ENCODE measurements at places on chromosomes 5 and 9. TPM values are rescaled to one million over a fixed set of nuclear protein-coding genes. Genes with fewer than 3 reads are reported as not detected.

CAPSL gene
- not detected for total RNA-seq

IL4 gene
- not detected for total RNA-seq

- DNase-seq = no peak
Observed at GRCh38 chr9:77714077-77714549, 66.0 kb upstream of the GNA14 start.

DNA sequence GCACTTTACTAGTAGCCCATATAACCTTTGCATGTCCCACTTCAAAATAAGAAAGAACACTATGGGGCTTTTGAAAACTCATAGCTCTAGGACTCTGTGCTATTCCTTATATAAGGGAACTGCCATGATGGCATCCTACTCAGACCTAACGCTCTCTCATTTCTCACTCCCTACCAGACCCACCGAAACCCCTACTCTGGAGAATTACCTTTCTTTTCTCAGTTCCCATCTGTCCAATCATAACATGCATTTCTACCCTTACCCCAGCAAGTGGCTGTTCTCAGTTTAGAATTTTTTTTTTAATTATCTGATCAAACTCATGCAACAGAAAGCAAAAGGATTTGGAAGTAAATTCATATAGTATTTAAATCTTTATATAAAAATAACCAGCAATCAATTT is 27.3 kb downstream of the CARNMT1 start:
- no peak for DNase-seq

DNA sequence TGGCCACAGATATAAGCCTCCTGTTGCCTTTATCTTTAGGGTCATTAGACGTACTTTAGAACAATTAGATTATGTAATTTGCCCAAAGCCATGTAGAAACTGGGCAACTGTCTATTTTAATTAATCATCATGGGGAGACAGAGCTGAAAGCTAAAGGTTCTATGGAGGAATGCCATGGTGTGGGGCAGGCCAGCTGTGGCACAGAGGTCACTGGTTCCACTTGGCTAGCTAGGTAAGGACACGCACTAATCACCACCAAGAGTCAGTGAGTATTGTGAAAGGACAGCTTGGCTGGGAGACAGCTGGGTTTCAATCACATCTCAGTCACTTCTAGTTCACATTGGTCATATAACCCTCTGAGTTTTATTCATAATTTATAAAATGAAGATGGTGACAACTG is 81.7 kb downstream of the HMHB1 start:
- DNase-seq = no peak

DNA sequence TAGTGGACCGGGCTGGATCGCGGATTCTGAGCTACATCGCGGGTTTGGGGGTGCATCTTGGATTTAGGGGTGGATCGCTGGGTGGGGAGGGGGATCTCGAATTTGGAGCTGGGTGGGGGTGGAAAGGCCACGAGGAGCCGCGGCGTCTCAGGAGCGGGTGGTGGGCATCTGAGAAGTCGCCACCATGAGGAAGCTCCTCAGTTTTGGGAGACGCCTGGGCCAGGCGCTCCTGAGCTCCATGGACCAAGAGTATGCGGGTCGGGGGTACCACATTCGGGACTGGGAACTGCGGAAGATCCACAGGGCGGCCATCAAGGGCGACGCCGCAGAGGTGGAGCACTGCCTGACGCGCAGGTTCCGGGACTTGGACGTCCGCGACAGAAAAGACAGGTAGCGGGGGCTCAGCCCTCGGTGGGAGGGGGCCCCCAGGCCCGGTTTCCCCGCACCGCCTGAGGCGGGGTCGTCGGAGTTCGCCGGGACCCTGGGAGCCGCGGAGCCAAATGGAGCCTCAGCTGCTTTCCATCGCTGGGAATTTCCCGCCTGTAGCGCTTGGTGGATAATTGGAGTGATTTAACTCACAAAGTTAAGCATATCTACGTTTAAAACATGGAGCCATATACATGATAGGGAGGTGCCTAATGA is 376 bp downstream of the ANKRD18B start:
- DNase-seq = no peak

SPAG8 gene
- 3.4 TPM for total RNA-seq

DNA sequence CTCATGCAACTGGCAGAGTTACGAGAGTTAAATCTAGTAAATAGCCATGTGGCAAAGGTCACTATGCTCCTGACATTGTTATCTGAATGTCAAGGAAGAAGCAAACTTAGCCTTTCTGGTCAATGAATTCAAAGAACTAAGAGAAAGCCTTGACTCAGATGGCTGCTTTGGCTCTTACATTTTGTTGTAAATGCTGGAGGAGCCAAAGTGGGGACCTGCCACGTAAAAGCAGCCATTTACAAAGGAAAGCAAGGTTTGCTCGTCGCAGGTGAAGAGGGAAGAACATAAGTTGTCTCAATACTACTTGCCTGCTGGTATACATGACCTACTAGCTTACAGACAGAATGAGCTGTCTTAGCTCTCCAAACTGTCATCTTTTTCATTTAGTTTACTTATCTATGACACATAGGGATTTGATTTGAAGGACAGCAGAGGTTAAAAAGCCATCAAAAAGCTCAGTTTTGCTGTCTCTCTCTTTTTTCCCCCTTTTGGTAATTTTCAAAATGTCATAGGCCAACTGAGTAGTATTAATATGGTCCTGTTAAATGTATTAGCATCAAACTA is 1052.8 kb upstream of the DMAC1 start:
- no peak for DNase-seq

DNA sequence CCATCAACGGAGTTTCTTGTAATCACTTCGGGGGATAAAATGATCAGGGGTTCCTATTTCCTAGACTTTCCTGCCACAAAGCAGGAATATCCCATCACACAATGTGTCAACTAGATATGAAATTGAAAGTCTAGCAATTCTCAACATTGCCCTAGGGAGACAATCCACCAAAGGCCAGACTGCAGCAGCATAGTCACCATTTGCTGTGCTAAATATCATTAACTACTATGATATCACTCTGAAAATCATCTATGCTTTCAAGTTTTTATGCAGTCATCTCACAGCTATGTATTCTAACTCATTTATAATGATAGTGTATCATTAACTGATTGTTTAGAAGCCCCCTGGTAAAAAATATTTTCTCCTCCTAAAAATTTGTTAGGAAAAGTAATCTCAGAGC is 342.6 kb upstream of the CDH6 start:
- no peak for DNase-seq

DNA sequence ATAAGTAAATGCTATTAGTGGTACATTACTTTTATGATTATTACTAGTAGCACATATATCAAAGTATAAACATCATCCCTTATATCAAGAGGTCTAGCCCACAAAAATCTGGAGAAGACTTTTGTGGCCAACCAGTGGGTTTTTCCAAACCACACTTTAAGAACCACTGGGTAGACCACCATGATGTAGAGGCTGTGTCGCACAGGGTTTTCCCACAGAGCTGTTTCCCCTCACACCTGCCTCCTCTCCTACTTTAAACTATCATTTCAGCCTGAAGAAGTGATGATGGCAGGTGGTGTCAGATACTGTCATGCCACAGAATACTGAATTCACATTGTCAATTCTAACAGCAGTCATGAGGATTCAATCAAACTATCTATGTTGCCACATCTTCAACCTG is 109.2 kb downstream of the FBXW11 start:
- DNase-seq = no peak

CYSRT1 gene
- 0.27 TPM for total RNA-seq

DNA sequence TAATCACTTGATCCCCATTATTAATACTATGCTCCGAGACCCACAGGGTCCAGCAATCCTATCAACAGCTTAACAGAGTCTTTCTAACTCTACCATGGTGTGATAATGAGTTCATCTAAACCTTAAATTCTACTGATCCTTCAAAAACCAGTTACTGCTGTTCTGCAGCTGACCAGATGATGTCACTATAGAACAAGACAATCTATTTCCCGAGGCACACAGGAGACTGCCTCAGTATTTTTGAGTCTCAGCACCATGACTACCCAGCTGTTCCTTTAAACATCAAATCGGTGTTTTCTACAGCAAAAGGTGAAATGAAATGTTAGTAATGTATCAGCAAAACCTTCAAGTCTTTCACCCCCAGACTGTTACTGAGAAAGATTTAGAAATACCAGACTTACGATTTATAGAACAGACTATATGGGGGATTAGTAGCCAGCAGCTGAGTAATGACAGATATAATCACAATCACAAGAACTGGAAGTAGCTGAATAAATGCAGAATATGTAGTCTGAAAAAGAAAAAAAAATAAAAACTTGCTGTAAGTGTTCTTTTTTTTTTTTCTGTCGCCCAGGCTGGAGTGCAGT is 16.9 kb downstream of the DNAJC18 start:
- no peak for DNase-seq

FAM221B gene
- not detected for total RNA-seq

DNA sequence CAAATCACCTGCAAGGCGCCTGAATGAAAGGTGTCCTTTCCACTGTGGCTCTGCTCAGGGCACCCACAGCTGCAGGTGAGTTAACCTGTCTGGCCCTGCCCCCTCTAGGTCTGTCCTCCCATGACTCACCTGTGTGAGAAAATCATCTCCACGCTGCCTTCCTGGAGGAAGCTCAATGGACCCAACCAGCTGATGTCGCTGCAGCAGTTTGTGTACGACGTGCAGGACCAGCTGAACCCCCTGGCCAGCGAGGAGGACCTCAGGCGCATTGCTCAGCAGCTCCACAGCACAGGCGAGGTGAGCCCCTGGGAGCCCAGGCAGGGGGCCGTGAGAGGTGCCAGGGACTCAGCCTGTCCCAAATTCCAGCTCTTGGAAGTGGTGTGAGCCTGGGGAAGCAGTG is 23.0 kb upstream of the CTSL start:
- DNase-seq = no peak

DNA sequence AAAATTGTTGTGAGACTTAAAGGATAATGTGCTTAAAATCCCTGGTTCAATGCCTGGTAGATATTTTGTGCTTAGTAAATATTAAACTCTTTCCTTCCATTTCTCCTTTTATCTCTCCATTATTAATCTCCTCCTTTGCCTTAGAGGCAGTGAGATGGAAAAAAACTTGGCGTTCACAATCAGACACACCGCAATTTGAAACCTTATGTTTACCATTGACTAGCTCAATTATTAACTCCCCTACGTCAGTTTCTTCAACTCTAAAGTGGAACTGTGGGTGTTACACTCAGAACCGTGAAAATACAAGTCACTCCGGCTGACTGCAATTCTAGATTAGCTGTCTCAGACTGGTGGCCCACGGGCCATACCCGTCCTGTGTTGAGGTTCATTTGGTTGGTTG is 327.2 kb downstream of the DEPDC1B start:
- DNase-seq = no peak

DNA sequence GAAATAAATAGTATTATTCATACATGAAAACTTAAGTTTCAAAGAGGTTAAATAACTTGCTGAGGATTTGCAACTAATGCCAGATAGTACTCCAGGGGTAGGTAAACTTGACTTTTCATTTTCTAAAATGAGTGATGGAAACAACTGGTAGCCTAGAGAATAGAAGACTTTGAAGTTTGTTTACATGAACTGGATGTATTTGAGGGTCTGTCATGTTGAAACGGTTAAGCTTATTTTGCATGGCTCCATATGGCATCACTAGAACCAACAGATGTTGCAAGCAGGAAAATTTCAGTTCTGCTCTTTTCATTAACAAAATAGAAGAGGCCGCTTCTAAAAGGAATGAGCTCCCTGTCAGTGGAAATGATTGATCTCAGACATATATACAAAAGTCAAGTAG is 105.1 kb upstream of the SGCD start:
- no peak for DNase-seq

- no peak for DNase-seq
Observed at GRCh38 chr9:29958469-29958868, 2385.2 kb upstream of the C9orf72 start.

GRCh38 chr9:4970970-4971641 is 14.0 kb upstream of the JAK2 start:
- DNase-seq = no peak

- DNase-seq = no peak
Observed at GRCh38 chr5:10662661-10663488, 98.2 kb downstream of the DAP start.

DNA sequence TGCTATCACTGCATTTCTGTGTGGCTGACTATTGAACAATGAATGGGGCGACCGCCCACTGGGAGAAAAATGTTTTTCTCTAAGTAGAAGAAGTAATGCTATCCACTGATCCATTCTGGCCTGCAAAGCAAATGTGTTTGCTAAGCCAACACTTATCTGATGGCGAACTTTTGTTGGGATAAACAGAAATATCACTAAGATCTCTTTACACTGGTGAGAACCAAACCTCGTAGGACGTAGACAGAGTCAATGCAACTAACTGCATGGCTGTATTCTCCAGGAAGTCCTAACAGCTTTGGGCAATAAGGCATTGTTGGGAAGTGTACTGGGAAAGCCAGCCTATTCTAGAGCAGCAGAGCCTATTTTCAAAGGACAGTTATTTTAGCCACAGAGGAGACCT is 77.7 kb downstream of the ANKH start:
- no peak for DNase-seq

- no peak for DNase-seq
Observed at GRCh38 chr5:108911055-108911454, 163.4 kb downstream of the FER start.

GRCh38 chr5:43601454-43602260 is 1.3 kb upstream of the NNT start:
- DNase-seq = no peak

DNA sequence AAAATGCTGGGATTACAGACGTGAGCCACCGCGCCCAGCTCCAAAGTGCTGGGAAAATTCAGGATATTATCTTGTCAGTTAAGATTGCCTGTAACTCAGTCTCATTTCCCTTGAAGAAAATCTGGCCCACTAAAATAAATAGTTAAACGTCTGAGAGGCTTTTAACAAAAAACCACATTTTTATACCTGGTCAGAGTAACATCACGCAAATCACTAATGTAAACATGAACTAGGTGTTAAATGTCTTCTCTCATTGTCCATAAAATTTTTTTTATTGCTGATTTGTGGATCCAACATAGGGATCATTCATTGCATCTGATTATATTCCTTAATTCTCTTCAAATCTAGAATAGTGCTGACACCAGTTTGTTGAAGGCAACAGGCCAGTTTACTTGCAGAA is 22.3 kb downstream of the CNOT6 start:
- DNase-seq = no peak

DNA sequence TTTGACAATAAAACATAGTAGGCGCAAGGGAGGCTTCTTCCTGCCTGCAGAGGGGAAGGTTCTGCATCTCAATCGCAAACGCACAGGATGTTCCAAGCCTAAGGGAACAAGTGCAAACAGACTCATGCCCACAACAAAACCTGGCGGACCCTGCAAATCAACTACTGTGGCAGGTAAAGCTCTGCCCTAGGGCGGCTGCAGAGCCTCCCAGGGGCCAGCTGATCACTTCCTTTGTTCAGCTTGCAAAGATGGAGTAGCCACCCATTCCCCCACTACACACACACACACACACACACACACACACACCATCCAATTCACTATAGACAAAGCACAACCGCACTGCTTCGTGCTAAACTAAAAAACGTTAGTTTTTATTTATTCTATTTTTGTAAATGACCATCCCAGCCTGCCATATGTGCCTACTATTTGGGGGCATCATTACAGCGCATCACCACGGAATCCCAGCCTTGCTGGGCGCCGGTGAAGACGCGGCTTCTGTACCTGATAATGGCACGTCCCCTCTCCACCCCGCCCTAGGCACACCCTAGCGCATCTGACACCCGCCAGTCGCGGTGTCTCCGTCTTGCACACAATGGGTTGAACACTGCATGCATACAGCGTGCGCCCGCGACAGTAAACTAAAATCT is 57.6 kb downstream of the DPYSL3 start:
- DNase-seq = no peak
